ENCODE measurements at places on chromosomes 5 and 9.

GRCh38 chr5:122030251-122030650 is 47.8 kb downstream of the LOX start:
- DNase-seq = no peak

DNA sequence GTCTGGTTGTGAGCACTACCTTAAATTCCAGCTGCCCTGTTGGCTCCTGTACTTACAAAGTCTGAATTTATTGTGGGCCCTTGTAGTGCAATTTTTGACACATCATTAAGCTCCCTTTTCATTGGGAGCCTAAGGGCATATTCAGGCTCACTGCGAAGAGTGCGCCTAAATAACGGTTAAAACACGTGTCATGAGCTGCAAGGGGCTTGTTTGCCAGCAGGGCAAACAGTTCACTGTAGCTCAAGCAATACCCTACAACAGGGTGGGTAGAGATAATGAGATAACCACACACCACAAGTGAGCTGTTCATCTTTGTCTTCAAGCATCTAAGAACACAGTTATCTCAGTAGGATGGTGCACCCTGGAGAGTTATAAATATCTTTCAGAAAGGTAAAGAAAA is 214.2 kb downstream of the SLF1 start:
- DNase-seq = no peak

- no peak for DNase-seq
These were observed 87.3 kb upstream of the PCSK5 start for GRCh38 chr9:75803130-75803529.

DNA sequence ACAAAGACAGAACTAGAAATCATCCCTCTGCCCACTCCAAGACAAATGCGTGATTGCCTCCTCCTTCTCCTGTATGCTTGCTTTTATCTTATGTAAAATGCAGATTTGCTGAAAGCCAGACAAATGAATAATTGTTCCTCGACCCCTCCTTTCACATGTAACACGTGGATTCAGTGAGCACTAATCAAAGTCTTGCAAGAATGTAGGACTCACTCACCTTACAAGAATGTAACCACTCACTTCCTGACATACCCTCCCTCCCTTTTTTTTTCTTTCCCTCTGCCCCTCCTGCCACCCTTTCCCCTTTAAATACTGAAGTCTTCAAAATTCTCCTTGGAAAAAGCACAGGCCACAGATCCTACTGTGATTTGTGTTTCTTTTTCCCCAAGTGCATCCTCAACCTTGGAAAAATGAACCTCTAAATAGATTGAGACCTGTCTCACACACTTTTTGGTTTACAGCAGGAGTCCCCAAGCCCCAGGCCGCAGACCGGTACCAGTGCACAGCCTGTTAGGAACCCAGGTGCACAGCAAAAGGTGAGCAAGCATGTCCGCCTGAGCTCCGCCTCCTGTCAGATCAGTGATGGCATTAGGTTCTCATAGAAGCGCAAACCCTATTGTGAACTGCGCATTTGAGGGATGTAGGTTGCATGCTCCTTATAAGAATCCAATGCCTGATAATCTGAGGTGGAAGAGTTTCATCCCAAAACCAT is 29.4 kb upstream of the HSD17B3 start:
- DNase-seq = no peak

GRCh38 chr5:165527577-165527976 is 2022.2 kb downstream of the MAT2B start:
- DNase-seq = no peak

- DNase-seq = no peak
These were observed 66.1 kb downstream of the TSPAN17 start for GRCh38 chr5:176713409-176713808.

All from Kasumi-1 (cell line).